ENCODE measurements at places on chromosomes 12 and 14.

GRCh38 chr14:21385188-21385904 lies 1.5 kb upstream of the SUPT16H start:
- no peak for DNase-seq

GRCh38 chr14:52397844-52398243 lies 83.7 kb downstream of the PTGER2 start:
- DNase-seq = no peak

GRCh38 chr14:101069666-101070362 lies 166.3 kb upstream of the RTL1 start:
- no peak for DNase-seq

GRCh38 chr14:91263329-91263728 lies 18.8 kb upstream of the GPR68 start:
- DNase-seq = no peak

DNA sequence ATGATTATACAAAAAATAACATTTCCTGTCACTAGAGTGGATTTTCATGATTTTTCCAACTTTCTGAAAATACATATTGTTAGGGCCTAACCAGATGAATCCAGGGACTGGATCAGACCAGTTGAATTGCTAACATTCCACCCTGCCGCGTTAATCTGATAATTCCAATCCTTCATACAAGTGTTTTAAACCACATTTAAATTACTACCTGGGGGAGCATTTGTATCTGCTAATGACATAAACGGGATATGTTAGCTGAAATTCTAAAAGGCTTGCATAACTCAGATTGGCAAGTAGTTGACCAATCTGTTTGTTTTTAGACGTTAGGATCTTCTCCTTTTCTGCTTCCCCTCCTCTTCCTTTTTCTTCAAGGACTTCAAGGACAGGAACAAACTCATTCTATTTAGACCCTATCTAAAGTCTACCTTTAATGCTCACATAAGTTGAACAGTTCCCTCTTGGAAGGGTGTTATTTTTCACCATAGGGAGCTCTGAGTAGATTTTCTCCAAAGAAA lies 239.0 kb downstream of the ADAMTS20 start:
- no peak for DNase-seq

GRCh38 chr12:122978507-122978955 lies 1.9 kb upstream of the ARL6IP4 start:
- no peak for DNase-seq

DNA sequence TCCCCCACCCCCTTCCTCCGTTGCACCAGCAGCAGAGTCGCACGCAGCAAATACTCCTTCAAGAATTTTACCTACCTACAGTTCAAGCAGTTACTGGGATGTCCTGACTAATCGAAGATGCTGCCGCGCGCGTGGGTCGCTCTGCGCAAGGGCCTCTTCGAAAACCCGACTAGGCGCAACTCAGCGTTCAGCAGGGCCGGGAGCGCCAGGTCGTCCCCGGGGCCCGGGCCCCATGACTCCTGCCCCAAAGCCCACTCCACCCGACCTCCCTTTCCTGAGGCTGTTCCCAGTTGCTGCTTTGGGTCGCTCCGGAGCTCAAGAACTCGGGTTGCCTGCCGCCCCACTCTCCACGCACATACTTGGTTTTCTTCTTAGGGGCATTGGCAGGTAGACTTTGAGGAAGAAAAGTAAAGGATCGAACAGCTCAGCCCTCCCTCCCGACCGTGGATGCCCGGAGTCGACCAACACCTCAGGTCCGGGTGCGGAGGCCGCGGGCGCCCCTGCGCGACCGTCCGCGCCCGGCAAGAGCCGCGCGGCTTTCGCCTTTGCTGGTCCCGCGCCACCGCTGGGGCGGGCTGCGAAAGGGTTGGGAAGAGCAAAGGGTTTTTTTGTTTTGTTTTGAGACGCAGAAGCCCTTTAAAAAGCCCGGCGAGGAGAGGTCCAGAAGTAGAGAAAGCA lies 1.9 kb downstream of the BMP4 start:
- no peak for DNase-seq

DNA sequence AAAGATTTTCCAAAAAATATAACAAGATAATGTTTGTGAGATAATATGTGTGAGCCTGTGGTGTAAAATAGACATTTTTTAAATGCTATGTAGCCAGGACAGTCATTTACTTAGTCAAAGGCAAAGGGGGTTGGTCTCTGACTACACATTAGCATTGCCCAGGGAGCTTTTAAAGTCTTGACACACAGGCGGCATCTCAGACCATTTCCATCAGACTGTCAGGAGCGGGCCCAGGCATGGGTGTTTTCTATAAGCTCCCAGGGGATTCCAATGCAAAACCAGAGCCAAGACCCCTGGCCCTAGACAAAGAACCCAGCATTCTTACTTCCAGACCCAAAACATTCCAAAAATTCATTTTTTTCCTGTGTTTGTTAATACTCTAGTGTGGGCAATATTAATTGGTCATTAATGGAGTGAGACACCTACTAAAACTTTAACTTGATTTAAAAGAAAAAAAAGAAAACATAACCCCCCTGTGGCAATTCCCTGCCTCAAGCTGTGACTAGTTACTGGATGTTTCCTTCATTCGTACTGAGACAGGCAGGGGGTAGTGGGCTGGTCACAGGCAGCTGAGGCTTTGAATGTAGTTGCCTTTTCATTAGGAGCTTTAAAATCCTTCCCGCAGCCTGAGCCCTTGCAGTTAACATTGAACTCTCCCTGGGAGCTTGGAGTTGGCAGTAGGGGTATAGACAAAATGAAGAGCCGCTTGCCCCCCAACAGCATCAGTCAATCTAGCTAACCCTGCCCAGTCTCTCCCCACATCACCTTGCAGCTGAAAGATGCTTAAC lies 103.7 kb downstream of the CMKLR1 start:
- no peak for DNase-seq

Measured in CD8-positive, alpha-beta memory T cell (primary cell).